Activated T-cell treated with anti-CD3 and anti-CD28 coated beads, Interleukin-2, amount 50 U/mL, for 1 hour (primary cell): ENCODE measurements at places on chromosomes 11 and 22.
A peak's percentile ranks its signal among the peaks of the same experiment; 100 is the strongest.

GRCh38 chr11:5364214-5364613 lies 12.9 kb downstream of the OR51B6 start:
- DNase-seq = no peak

DNA sequence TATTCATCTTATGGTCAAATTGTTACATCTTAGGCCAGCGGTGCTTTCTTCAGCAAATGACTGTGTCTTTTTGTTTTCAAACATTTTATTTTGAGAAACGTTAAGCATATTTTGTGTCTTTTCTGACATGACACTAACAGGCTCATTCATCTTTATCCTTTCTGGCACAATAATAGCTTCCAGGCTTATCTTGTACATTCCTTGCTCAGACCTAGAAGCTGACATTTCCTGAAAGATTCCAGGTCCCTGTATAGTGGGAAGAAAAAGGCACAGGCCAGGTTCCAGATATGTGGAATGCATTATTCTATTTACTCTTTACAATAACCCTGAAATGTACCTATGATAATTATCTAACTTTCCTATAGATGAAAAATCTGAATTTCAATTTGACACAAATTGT lies 379.1 kb upstream of the B3GAT1 start:
- DNase-seq = no peak

- no peak for DNase-seq
Observed at GRCh38 chr11:13288375-13289029, 10.9 kb downstream of the BMAL1 start.

- DNase-seq = no peak
Observed at GRCh38 chr11:113831314-113831713, 44.1 kb downstream of the USP28 start.

- no peak for DNase-seq
Observed at GRCh38 chr11:102488208-102488607, 35.6 kb upstream of the TMEM123 start.

- DNase-seq = no peak
Observed at GRCh38 chr11:8567602-8568198, 26.3 kb downstream of the STK33 start.

- DNase-seq = peak; percentile 86
Observed at GRCh38 chr22:37849089-37849751, at the start of gene EIF3L. Gene EIF3L (plus strand): TSS chr22:37849419. CDS start chr22:37849450, 31 bp downstream.

GRCh38 chr11:95187723-95188122 lies 43.3 kb downstream of the SESN3 start:
- no peak for DNase-seq

DNA sequence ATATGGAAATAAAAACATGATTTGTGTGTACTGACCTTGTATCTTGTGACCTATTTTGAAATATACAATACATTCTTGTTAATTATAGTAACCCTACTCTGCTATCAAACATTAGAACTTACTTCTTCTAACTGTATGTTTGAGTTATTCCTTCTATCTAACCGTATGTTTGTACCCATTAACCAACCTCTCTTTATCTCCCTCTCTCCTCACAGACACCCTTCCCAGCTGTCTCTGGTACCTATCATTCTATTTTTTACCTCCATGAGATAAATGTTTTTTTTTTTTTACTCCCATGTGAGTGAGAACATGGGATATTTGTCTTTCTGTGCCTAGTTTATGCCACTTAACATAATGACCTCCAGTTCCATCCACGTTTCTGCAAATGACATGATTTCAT lies 128.7 kb downstream of the DDX10 start:
- no peak for DNase-seq

DNA sequence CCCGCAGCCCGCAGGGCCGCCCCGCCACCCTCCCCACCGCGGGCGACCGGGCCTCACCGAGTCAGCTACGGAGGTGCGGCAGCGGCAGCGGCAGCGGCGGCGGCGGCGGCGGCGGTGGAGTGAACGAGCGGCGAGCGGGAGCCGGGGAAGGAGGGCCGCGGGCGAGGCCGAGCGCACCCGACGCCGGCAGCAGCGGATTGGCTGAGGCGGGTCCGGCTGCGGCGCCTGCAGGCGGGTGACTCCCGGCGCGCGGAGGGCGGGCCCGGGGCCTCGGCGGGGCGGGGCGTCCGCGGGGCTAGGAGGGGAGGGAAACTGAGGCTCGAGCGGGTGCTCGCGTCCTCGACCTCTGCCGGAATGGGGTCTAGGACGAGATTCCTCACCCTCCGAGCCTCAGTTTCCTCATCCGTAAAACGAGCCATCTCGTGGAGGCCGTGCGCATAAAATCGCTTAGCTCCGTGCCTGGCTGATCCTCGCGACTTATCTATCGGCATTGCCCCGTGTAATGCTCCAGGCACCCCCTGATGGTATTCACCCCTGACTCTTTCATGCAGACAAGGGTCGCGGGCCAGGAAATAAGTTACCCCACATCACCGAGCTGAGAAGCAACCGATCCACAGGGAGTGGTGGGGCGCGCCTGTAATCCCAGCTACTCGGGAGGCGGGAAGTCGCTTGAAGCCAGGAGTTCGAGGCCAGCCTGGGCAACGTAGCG lies at the start of gene CPT1A:
Gene CPT1A, minus strand, starts transcription at position 199 of the 709 bp plus-strand sequence. CDS start 26,442 bp downstream, outside the sequence.
- peak; percentile 75 for DNase-seq

GRCh38 chr11:95387325-95387724 lies 156.3 kb upstream of the SESN3 start:
- no peak for DNase-seq

DNA sequence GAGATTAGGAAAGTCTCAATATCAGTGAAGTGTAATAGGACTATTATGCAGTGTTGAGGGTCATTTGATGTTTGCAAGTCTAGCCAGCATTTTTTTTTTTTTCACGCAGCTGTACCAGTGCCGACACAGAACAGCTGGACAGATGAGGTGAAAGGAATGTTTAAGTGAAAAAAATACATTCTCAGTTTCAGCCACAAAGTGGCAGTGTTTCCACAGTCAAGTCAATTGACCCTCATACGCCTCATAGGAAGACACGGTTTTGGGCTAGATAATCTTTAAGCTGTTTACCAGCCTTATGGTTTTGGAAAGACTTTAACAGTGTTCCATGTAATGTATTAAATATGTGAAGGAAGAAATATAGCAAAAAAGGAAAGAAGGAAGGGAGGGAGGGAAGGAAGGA lies 349.9 kb upstream of the ANO3 start:
- no peak for DNase-seq

DNA sequence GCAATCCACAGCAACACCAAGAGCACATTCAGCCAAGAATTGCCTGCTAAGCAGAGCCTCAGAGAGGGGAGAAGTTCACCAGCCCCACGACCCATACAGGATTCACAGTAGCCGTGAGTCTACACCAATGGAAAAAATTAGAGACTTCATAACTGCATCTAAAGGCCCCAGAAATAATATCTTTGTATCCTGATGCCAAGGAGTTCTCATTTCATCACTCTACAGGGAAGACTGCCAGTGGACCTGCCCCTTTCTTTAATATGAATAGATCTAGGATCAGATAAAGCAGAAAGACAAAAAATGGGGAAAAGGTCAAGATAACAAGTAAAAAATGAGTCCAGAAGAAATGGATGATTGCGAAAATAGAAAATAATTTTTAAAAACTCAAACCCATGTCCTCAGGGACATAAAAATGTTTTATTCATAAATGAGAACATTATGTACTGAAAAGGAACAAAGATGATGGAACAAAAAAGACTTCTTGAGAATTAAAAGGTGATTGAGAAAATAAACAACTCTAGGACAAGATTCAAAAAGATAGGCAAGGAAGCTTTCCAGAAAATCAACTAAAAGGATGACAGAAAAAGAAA lies 9.5 kb downstream of the APOL3 start:
- DNase-seq = no peak

- DNase-seq = no peak
Observed at GRCh38 chr22:32531931-32532819, 57.6 kb downstream of the FBXO7 start.

DNA sequence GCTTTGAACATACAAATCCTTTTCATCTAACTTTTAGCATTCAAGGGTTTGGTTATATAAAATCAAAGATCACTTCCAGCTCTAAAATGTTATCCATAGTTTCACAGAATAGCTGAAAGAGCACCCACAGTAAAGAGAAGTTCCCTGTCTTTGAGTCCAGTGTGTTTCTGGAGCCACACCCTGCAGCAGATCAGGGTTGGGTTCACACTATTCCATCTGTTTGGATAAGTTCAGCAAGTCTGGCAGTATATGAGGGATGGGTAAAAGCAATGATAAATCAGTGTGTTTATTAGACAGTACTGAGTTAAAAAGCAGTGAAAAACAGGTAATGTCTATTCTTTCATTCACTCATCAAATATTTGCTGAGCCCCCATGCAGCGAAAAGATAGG lies 135.8 kb upstream of the PITPNB start:
- no peak for DNase-seq

- DNase-seq = peak; percentile 78
Observed at GRCh38 chr11:33257897-33258630, 883 bp downstream of the HIPK3 start.

GRCh38 chr11:64763526-64764039 lies 3.8 kb upstream of the PYGM start:
- peak; percentile 43 for DNase-seq

GRCh38 chr11:61636676-61637075 lies 43.5 kb upstream of the DAGLA start:
- DNase-seq = no peak

- DNase-seq = no peak
Observed at GRCh38 chr11:69859275-69859934, 40.2 kb upstream of the FGF3 start.

- no peak for DNase-seq
Observed at GRCh38 chr11:64356498-64357411, 2.2 kb upstream of the RPS6KA4 start.

- no peak for DNase-seq
Observed at GRCh38 chr22:33073989-33074418, 15.8 kb upstream of the SYN3 start.

- no peak for DNase-seq
Observed at GRCh38 chr22:43901976-43902643, 10.3 kb upstream of the PNPLA5 start.

GRCh38 chr11:110362971-110363509 lies 66.6 kb upstream of the RDX start:
- DNase-seq = no peak

- DNase-seq = no peak
Observed at GRCh38 chr22:19610518-19611253, 86.5 kb upstream of the CLDN5 start.
